MM.1S (cell line): ENCODE measurements at places on chromosomes 2 and 18.
A peak's percentile ranks its signal among the peaks of the same experiment; 100 is the strongest.

DNA sequence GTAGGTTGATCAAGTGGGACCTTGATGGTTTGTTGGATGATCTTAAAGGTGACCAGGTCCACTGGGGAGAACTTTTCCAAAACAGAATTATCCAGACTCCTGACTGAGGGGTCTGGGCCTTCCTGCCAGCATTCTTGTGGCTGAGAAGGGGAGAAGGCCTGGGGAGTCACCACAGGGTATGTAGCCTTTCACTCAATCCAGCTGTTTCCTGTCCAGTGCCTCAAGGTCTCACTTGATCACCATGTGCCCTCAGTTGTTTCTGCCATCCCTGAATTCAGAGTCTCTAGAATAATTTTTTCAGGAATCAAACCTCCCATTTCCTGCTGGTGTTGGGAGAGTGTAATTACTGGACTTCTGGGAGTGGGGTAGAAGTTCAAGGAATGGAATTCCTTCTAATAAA, 54.4 kb upstream of the TANC1 start:
- DNase-seq, result no peak

- no peak for DNase-seq
Observed at GRCh38 chr2:100877555-100877954, 57.6 kb downstream of the NPAS2 start.

DNA sequence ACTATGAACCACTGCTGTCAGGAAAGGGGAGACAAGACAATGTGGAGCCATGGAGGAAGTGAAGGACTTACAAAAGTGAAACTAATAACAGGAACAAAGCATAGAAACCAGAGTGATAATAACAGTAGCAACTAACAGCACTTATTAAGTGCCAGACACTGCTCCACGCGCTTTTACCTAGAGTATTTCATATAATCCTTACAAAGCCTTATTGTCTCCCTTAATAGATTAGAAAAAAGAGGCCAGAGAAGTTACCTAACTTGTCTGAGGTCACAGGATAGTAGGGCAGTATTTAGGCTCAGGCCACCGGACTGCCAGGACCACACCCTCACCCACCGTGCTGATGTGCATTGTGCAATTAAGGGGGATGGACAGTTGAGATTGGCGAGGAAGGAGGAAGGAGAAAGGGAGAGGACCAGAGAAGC, 98.6 kb upstream of the NFU1 start:
- DNase-seq, result peak; percentile 13

DNA sequence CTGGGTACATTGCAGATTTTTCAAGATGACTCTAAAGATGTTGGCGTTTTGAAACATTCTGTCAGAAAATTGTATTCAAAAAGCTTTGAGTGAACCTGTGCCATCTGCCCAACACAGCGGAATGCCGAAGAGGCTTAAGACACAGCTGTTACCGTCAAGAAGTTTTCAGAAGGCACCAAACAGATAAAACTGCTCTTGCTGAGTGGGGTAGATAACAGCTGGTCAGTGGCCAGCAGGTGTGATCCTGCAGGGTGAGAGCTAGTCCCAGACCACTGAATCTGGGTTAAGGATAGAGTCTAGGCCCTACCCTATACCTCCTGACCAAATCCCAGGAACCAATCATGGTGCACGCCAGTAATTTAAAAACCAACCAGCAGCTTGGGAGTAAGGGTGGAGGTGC, 60.5 kb upstream of the B3GNT7 start:
- no peak for DNase-seq

DNA sequence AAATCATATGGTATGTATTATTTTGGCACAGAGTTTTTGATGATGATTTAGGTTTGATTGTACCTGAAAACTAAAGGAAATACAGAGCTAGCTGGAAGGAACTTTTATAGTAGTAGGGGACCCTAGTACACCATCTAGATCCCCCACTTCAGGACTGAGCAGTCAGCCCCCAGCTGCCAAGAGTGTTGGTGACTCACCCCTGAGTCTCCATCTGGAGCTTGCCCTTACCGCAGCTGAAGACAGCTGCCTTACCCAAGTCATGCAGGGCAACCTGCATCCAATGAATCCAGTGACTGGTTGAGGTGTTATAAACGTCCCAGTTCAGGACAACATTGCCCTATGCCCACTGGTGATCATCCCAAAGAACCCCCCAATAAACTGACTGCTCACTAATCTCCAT, 15.3 kb downstream of the PMS1 start:
- DNase-seq, result no peak
